ENCODE measurements at places on chromosomes 7 and 10.
A peak's percentile ranks its signal among the peaks of the same experiment; 100 is the strongest.

DNA sequence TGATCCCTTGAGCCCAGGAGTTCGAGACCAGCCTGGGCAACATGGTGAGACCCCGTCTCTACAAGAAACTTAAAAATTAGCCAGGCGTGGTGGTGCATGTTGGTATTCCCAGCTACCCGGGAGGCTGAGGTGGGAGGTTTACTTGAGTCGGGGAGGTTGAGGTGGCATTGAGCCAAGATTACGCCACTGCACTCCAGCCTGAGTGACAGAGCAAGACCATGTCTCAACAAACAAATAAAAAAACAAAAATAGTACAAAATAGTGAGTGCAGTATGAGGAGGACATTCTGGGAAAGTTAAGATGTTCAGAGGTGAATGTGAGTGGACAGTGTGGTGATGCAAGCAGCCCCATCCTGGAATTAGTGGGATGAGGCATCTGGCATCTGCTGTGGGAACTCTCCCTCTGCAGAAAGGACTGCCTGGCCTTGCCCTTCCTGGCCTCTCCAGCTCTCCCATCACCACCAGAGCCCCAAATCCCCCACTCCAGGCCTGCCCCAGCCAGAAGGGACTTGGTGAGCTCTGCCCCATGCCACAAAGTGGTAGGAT, 96.6 kb upstream of the PARD3 start:
- no peak for DNase-seq

GRCh38 chr7:77569514-77570232, 32.6 kb downstream of the PTPN12 start:
- DNase-seq: no peak

DNA sequence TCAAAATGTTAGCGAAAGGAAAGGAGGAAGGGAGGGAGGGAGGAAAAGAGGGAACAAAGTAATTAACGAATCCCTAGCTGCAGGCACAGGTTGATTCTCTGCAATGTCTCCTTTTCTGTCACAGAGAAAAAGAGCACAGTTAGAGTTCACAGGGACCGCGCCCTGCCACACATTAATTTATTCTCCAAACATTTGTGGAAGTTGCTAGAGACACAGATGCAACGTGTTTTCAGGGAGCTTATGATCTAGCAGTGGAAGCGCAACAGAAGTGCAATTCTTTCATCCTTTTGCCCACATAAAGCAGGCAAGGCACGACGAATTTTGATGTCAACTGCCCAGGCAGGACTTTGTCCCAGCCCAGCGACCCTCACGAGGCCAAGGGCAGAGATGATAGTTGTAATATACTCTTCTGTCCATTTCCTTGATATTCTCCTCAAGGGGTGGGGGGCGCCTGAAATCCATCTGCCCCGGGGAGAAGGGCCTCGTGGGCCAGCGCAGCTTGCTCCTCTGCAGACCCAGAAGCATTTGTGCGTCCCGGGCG, 101.7 kb upstream of the ZNF438 start:
- DNase-seq: no peak

DNA sequence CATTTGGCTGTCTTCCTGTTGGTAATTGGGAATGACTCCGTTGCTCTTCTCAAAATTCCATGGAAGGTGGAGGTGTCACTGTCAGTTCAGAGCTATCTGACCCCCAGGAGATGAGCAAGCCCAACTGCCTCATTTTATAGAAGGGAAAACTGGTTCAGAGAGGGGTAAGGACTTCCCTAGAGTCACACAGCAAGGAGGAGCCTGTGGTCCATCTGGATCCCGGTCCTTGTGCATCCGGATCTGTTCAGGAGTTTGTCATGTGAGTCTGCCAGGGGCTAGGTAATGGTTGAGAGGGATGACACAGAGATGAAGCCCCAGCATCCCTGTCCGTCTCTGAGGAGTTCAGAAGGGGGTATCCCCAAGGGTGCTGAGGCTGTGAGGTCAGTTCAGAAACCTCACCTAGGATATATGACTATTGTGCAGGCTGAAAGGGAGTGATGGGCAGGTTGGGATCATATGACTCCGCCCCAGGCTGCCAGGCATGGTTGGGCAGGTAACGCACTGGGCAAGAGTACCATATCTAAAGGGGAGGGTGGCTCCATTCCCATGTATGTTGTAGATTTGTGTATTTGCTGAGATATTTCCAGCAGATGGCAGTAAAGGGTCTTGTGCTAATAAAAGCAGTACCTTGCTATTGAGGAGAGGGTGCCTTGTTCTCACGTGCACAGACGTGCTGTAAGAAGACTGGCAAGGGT, 16.0 kb upstream of the SLC29A3 start:
- DNase-seq: peak; percentile 50

GRCh38 chr7:138204285-138204981, 128.2 kb downstream of the AKR1D1 start:
- no peak for DNase-seq

GRCh38 chr7:37409461-37409860, 39.2 kb downstream of the ELMO1 start:
- no peak for DNase-seq

GRCh38 chr7:4851459-4852422, 10.1 kb downstream of the PAPOLB start:
- no peak for DNase-seq

DNA sequence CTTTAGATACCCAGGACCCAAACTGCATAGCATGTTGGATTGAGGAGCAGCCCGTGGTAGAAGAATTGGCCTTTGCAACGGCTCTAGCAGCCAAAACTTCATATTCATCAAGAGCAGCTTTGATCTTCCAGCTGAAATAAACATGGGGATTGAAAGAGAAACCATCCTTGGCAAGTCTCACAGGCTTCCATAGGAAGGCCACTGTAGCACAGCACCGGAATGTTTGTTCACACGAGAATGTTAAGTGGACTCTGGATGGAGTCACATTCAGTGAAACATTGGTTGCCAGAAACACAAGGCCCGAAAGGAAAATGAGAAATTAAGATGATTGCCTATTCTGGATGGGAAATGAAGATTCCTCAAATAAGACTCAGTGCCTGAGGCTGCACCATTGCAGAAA, 97.4 kb downstream of the RAB18 start:
- DNase-seq: no peak

- DNase-seq: no peak
Measured at GRCh38 chr10:1217661-1218060, 161.5 kb downstream of the WDR37 start.

DNA sequence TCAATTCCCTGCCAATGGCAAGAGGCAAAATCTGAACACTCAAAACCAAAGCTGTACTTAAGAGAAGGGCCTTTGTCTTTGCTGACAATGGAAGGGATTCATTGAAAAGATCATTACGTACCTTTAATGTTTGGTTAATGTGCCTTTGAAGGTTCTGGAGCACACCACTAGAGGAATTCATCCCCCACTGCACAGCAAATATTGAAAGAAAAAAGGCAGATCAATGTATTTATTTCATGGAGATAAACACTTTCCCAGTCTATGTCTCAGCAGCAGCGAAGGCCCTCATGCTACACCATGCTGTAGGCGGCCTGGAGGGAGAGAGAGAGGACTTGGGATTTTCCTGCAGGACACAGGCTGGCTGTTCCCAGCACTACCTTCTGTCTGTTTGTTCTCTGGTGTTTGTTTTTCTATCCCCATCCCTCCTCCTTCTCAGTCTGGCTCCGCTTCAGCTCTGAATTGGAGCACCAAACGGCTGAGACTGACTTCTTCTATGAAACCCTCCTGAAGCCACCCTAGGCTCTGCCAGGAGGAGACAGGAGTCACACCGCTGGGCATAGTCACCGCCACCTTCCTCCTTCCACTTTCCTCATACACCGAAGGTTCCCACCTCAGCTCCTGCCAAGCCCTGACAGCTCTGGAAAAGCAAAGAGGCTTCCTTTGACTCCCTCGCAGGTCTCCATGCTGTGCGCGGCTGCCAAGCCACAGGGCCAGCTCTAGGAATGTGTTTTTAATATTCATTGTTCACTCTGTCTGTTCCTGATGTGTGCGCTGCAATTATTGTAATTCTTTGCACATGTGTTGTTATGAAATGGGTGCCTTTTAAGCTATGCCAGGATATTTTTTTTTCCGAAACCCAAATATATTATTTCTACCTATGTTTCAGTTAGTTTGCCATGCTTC, 301.5 kb downstream of the FZD1 start:
- no peak for DNase-seq

GRCh38 chr10:82267465-82267864, 392.5 kb downstream of the NRG3 start:
- DNase-seq: no peak

All from muscle of arm (tissue), 14 donors.